ENCODE measurements at places on chromosomes 12 and 14.

DNA sequence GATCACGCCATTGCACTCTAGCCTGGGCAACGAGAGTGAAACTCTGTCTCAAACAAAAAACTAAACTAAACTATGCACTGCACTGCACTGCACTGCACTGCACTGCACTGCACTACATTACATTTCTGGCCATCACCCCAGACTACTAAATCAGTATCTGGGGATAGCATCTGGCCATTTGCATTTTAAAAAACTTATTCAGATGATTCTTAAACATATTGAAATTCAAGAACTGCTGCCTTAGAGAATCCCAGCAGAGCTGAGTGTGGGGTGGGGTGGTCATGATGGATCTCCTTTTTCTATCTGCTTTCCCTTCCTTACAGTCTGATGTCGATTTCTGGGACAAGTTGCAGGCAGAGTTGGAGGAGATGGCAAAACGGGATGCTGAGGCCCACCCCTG, 13.6 kb downstream of the PEX5 start:
- DNase-seq: no peak

- DNase-seq: no peak
Observed at GRCh38 chr12:93852173-93852591, 175.0 kb downstream of the CRADD start.

- DNase-seq: no peak
Observed at GRCh38 chr14:96911499-96912149, 114.4 kb downstream of the VRK1 start.

- DNase-seq: no peak
Observed at GRCh38 chr12:58596381-58596780, 323.9 kb downstream of the LRIG3 start.

- no peak for DNase-seq
Observed at GRCh38 chr12:23536293-23536692, 413.2 kb downstream of the SOX5 start.

DNA sequence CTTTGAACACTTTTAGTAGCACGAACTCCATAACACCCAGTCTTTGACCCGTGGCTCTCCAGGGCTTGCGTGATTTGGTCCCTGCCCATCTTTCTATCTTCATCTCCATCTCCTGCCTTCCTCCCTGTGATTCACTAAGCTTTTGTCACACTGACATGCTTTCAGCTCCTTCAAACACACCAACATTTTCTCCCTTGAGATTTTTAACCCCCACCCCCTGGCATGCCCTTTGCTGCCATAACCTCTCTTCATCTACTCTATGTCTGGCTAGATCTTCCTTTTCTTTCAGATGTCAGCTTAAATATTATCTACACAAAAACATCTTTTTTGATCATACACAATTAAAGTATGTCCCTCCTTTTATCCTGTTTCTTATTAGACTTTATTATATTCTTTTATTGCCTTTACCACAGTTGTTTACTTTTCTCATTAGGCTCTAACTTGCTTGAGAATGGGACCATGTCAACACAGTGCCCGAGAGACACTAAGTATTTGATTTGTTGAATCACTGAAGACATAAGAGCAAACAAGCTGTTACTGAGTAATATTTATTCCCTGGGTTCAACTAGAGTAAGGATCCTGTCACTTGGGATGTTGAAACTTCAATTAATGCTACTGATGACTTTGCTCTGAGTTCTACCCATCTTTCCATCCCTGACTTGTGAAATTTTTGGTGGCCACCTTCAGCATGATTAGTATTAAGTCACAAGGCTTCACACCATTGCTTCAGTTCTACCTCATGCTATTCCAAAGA, 387.3 kb downstream of the LRIG3 start:
- no peak for DNase-seq

Measured in K562 (cell line).